ENCODE measurements at places on chromosomes 3 and 15.

DNA sequence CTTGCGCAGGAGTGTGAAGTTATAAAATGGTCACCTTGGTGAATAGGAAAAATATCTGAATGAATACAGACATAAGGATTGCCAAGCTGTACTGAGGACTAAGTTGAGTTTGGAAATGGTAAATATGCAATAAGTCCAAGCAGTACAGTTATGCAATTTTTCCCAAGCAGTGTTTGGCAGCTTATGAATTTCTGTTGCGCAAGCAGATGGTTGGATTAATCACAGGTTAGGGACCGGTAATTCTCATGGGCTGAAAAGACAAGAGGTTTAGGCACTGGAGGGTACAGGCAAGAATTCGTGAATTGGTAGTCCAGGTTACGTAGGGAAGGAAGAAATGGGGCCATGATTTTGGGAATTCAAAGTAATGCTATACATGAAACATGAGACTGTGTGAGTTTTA, 210.3 kb downstream of the RAP2B start:
- no peak for DNase-seq

- peak; percentile 35 for DNase-seq
Measured at GRCh38 chr3:71428841-71429596, 154.5 kb downstream of the FOXP1 start.

- DNase-seq: no peak
Measured at GRCh38 chr3:152056481-152056880, 183.0 kb downstream of the SUCNR1 start.

- no peak for DNase-seq
Measured at GRCh38 chr3:137050281-137050680, 92.5 kb downstream of the IL20RB start.

- no peak for DNase-seq
Measured at GRCh38 chr3:107045791-107046190, 331.4 kb upstream of the CCDC54 start.

- DNase-seq: no peak
Measured at GRCh38 chr3:151580591-151580990, 119.7 kb upstream of the IGSF10 start.

Data from left ventricle myocardium inferior (tissue), 1 donor.